ENCODE measurements at places on chromosomes 3 and 15.

GRCh38 chr15:80585544-80586018 is 109.5 kb upstream of the ABHD17C start:
- DNase-seq, result no peak

GRCh38 chr3:182276512-182276911 is 516.8 kb upstream of the ATP11B start:
- DNase-seq, result no peak

- DNase-seq, result no peak
Measured at GRCh38 chr15:92112711-92113110, 259.2 kb downstream of the SLCO3A1 start.

- DNase-seq, result no peak
Measured at GRCh38 chr3:58724336-58724735, 57.8 kb upstream of the FAM3D start.

DNA sequence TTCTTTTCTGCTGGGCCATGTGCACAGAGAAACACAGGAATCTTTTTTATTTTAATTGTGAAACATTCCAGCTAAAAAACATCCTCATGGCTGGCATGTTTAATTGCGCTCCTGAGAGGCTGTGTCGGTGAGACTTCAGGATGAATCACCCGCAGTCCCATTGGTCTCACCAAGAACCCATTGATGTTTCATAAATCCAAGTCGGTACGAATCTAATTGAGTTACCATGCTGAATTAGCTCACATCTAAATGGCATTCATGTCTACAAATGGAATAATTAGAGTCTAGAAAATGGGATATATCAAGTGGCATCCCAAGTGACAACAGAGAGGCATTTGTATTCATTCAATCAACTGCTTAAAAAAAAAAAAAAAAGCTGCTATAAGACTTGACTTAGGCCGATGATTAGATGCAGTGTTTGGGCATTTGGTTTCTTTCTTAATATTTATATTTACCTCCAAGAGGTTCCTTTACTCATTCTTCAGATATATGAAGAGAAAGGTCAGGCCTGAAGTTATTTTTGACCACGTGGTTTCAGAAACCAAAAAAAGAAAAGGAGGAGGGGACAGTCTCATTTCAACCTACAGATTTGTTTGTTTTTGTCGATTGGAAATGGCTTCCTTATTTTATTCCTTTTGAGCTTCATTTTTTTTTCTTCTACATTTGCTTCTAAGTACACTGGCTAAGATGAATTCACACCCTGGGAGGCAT is 79.1 kb upstream of the FOXB1 start:
- DNase-seq, result no peak

- DNase-seq, result no peak
Measured at GRCh38 chr3:117788061-117788460, 1078.5 kb downstream of the TUSC7 start.

DNA sequence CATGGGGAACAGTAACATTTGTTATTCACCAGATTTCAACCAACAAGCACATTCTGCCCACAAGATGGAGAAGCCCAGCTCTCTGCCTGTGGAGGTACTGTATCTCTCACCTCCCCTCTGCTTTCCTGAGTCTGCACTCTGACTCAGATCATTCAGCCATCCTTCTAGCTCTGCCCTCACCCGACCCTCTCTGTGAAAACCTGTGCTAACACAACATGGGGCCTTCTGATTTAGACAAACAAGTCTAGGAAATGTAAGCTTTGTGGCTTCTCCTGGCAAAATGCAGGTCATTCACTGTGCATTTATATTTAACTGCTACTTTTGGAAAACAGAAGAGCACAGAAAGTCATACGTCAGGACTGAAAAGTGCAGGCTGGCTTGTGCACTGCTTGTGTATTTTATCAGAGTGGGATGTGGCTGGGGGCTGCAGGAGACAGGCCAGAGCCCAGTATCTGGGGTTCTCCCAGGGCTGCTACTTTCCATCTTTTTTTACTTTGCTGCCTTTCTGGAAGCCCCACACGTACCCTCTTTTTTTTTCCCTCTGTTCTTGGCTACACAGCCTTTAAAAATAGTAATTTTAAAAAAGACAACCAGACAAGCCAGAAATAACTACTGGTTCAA is 50.8 kb downstream of the SUSD5 start:
- DNase-seq, result no peak

- no peak for DNase-seq
Measured at GRCh38 chr3:38542401-38543298, 46.5 kb downstream of the EXOG start.

DNA sequence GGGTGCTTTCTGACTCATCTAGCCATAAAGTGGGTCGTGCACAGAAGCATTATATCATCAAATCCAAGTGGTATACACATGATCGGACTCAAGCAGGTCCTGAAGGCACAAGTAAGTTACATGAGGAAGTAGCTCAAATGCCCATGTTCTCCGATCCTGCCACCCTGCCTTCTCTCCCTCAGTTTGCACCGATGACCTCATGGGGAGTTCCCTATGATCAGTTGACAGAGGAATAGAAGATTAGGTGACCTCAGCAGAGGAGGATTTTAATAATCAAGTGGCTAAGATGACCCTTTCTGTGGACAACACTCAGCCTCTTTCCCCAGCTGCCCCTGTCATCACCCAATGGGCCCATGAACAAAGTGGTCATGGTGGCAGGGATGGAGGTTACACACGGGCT is 149.5 kb downstream of the TBC1D5 start:
- DNase-seq, result no peak

DNA sequence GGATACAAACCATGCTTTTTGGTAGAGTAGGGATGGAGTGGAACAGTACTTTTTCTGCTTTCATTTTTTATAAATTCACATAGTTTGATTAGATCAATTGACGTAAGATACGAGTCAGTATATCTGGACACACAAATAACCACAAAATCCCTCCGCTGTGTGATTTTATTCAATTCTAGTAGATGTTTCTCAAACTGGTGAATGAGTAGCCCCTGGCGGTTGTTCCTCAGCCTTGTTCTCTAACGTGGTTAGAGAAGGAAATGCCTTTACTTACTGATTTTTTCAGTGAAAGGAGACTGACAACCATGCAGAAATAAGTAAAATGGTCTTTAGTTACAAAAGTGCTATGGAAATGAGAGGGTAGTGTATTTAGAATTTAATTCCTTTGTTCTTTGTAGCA is 161.0 kb downstream of the TCF12 start:
- no peak for DNase-seq

DNA sequence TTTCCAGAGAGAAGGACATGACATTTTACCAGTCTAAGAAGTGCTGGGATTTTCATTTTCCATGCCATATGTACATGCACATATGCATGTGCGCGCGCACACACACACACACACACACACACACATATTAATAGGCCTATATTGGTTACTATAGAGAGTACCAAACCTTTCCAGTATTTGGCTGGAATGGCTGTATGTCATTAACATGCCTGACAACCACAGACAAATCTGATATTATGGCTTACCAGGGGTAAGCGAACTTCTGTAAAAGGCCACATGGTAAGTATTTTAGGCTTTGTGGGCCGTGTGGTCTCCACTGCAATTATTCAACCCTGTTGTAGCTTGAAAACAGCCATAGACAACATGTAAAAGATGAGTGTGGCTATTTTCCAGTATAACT is 97.2 kb upstream of the TSPAN3 start:
- DNase-seq, result no peak

GRCh38 chr3:102916532-102916931 is 481.7 kb downstream of the ZPLD1 start:
- no peak for DNase-seq

- DNase-seq, result no peak
Measured at GRCh38 chr3:23166276-23166675, 36.9 kb upstream of the UBE2E2 start.

DNA sequence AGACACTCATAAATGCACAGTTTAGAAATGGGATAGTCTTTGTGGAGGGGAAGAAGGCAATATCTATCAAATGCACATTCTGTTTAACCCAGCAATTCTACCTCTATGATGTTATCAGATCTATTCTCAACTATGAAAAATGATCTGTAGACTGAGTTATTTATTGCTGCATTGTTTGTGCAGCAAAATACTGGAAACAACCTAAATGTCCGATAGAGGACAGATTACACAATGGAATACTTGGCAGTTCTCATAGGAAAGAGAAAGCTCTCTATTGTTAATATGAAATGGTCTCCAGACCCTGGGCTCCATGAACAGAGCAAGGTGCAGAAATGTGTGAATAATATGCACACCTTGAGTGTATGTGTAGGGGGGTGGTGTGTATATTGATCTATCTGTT is 49.0 kb upstream of the SELENOK start:
- DNase-seq, result no peak

GRCh38 chr3:179964890-179965289 is 71.8 kb downstream of the PEX5L start:
- no peak for DNase-seq

All from cerebellum (tissue), 4 donors.